ENCODE measurements at places on chromosomes 4 and X. TPM values are rescaled to one million over a fixed set of nuclear protein-coding genes. Genes with fewer than 3 reads are reported as not detected.

GRCh38 chrX:30787012-30787411, 102.0 kb downstream of the TAB3 start:
- no peak for DNase-seq

DNA sequence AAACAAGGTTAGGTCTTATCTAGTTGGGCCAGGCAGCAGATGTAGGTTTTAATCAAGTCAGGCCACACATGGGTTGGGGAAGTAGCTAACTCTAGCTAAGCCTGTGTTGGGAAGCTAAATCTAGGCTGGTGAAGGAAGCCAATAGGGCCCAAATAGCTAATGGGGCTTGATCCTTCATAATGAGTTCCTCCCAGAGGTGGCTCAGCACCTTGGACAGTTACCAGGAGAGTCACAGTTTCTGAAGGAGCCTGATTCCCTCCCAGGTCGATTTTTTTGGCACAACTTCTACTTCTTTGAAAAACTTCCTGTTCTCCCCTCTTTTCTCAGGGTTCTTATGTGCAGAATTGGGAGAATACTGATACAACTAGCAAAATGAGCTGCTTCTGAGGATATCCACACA, 242.5 kb upstream of the PRPS2 start:
- DNase-seq, result peak; percentile 41

- DNase-seq, result no peak
These were observed 55.0 kb upstream of the TMEM33 start for GRCh38 chr4:41880022-41880837.

DNA sequence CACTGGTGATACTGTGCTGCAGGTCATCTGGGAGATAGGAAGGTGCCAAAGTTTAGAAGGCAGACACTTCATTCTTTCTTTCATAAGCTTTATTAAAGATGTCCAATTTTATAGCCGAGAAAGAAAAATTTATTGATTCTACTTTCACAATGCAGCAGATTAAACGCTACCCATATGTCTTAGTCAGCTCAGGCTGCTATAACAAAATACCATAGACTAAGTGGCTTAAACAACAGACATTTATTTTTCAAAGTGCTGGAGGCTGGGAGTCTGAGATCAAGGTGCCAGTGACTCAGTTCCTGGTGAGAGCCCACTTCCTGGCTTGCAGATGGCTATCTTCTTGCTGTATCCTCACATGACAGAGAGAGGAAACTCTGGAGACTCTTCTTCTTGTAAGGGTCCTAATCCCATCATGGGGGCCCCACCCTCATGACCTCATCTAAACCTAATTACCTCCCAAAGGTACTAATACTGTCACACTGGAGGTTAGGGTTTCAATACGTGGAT, 33.4 kb upstream of the KLHL34 start:
- peak; percentile 28 for DNase-seq

DNA sequence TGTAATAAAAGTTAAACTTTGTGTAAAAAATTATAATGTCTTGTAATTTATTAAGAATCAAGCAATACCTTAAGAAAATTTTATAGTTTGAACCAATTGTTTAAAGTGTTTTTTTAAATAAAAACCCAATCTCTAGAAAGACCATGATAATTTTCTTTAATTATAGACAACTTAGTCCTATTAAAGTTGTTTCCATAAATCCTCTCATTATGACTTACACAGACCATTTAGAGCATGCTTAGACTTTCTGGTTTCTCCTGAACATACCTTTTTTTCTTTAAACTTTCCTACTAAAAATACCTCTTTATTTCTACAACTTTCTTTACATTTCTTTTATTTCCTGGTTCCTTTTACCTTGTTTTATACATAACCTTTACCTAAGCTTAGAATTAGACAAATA, 837.4 kb downstream of the PCDH19 start:
- DNase-seq, result no peak

DNA sequence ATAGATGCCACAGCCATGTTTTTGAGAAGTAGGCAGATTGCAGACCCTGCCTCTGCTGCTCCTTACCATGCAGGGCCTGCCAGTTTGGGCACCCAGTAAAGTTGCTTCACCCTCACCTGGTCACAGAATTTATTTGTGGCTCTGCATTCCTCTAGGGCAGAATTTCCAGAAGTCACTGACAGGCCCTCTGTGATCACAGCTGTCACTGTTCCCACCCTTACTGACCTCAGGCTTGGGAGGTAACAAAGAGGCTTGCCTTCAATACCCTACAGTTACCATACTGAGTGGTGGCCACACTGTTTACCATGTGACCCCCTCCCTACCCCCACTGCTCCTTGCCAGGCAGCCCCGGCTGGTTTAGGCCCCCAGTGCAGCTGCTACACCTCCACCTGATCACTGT, 375.1 kb downstream of the SH3BGRL start:
- no peak for DNase-seq

- DNase-seq, result no peak
These were observed 137.8 kb upstream of the PUDP start for GRCh38 chrX:7285765-7286164.

GRCh38 chrX:131617182-131617581, 73.3 kb downstream of the OR13H1 start:
- DNase-seq, result peak; percentile 5

DNA sequence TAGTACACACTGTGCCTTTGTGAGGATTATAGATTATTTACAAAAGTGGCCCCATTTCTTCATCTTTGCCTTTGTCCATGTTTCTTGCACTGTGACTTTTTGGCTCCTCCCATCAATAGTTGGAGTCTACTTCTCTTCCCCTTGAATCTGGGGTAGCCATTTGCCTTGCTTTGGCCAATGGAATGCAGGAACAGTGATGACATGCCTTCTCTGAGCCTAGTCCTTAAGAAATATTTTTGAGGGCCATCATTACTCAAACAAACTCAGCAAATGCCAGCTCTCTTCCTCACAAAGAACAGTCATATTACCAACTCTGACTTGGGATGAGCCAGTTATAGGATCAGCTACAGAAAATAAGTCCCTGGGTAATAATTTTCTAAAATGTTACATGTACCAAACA, 189.6 kb downstream of the FRMPD4 start:
- DNase-seq, result peak; percentile 4

- DNase-seq, result no peak
These were observed 15.5 kb upstream of the GPR82 start for GRCh38 chrX:41708486-41708885.

- peak; percentile 26 for DNase-seq
These were observed 73.2 kb upstream of the UCP1 start for GRCh38 chr4:140641789-140642439.

DNA sequence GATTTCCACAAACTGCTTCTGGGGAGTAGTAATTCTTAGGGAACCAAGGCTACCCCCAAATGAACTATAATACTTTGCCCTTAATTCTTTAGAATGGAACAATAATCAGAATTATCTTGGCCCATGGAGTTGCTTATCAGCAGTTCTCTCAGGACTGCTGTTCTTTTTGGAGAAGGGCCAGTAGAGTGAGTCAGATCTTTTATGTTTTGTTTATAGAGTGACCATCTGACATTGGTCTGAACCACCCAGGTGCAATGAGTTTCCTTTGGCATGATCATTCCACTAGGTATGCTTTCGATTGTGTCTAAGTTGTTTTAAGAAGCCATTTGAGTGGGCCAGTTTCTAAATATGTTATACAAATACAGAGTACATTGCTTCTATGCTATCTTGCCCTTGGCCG, 31.8 kb downstream of the PRRG1 start:
- peak; percentile 77 for DNase-seq

DNA sequence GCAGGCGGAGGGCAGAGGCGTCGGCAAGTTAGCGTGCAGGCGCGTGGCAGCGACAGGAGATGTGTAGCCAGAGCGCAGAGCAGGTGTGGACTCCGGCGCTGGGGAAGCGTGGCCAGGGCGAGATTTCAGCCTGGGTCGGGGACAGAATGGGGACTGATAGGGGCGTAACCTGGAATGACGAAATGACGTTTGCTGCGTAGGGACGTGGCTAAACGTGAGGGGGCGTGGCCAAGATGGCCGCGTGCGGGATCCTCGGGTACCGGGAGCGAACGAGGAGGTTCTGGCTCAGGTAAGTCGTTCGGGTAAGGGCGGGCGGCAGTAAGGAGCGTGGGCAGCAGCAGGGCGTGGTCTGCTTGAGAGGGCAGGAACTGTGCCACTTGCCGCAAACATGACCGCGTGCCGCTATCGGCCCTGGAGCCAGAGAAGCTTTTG, 10.9 kb upstream of the CLTRN start:
- DNase-seq, result peak; percentile 95

GRCh38 chr4:184452740-184453139, 21.6 kb downstream of the IRF2 start:
- no peak for DNase-seq

DNA sequence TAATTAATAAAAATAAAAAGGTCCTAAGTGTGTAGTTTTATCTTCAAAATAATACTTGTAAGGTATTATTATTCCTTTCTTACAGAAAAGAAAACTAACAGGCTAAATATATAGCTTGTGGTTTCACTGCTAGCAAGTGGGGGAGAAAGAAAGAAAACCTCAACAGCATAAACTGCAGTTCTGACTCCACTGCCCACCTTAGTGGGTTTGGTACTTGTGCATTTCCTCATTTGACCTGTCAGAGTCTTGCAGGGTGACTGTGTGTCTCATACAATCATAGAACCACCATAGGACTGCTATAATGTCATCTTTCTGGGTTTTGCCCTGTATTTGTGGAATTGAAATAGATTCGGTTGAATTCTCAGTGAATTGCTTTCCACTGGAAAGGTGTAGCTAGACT, 94.7 kb upstream of the PUDP start:
- no peak for DNase-seq

DNA sequence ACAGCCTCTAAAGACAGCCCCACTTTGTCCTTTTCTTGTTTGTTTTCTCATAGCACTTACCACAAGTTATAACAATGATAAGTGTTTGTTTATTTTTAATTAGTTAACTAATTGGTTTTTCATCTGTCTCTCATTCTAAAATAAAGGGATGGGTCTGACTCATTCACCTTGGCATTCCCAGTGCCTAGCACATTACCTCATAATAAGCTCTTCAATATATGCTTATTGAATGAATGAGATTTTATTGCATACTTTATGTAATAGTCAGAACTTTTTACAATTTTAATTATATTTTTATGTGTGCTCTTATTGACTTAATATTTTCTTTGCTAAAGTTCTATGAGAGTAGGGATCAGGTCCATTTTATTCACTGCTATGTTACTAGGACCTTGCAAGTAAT, 22.8 kb upstream of the PRKG2 start:
- peak; percentile 58 for DNase-seq

DNA sequence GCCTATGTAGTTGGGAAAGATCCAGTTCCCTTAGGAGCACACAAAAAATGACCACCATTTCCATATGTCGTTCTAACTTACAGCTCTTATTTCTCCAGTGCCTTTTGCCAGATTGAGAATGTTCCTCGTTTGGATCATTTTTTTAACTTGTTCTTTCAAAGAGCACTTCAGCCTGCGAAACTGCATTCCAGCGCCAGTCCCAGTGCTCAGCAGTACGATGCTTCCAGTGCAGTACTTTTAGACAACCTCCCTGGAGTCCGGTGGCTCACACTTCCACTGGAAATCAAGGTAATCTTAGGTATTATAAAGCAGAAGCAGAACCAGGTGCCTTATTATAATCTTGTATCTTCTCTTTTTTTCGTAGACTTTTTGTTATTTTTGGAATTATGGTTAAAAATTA, 42.6 kb upstream of the SLC25A31 start:
- no peak for DNase-seq

- DNase-seq, result no peak
These were observed 1156.7 kb downstream of the FAM133A start for GRCh38 chrX:94830717-94831116.

- no peak for DNase-seq
These were observed 2053.5 kb upstream of the TENM3 start for GRCh38 chr4:180189666-180190065.

GRCh38 chr4:10157478-10158332, 41.1 kb upstream of the WDR1 start:
- peak; percentile 71 for DNase-seq

DNA sequence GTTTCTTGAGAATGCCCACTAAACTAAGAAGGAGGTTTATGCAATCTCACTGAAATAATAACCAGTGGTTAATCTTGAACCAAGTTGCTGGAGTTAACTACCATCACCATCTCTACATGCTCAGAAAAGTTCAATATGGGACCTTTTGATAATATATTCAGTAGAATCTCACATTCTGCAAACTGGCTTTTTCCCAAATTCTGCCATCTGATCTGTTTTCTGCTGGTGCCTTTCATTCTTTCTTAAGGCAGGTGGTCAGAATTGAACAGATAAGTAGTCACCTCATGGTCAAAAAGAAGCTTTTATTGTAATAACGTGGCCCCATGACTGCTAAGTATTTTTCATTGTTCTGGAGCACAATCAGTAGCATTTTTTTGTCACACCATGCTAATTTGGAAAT, 229.0 kb upstream of the GK2 start:
- no peak for DNase-seq

- peak; percentile 62 for DNase-seq
These were observed 210.0 kb downstream of the SOWAHB start for GRCh38 chr4:76687746-76688448.

The WAS gene
- not detected for total RNA-seq

The GLOD5 gene
- total RNA-seq, result not detected

The CDKL5 gene
- total RNA-seq, result 8.3 TPM

The HMGN5 gene
- total RNA-seq, result 2.7 TPM

The NAP1L5 gene
- 1.4 TPM for total RNA-seq

The F11 gene
- total RNA-seq, result not detected

The NOP14 gene
- 22.8 TPM for total RNA-seq

The CSN1S1 gene
- total RNA-seq, result not detected

Data from mammary epithelial cell (primary cell).